ENCODE measurements at places on chromosomes 6 and 20.

DNA sequence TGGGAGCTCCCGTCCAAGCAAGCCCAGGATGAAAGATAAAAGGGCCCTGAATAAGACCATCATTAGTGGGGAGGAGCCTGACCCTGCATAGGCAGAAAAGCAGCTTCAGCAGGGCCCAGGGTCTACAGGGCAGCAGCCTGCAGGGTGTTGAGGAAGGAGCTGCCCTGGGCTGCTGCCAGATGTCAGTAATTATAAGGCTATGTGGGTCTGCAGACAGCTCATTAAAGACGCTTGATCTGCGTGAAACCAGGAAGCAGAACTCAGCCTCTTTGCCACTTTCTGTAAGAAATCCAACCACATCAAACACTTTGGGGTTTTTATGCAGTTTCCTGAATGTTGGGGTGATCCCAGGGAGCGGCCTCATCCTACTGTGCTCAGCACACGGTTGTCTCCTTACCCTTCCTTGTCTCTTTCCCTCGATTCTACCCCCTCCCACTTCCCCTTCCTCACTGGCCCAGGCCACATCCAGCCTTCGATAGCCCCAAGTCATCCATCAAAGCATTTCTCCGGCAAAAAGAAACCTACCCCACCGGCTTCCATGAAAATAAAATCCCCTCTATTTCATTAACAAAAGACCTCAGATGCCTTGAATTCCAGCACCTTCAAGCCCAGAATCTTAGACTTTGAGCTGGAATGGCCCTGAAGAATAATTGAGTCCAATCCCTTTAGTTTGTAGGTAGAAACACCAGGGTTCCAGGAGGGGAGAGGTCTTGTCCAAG lies 1.0 kb upstream of the TGM6 start:
- DNase-seq, result no peak

GRCh38 chr6:44608175-44608574 lies 220.7 kb downstream of the CDC5L start:
- no peak for DNase-seq

- DNase-seq, result no peak
Measured at GRCh38 chr20:43923322-43923721, 8.7 kb downstream of the TOX2 start.

GRCh38 chr6:130670142-130670541 lies 157.1 kb upstream of the SMLR1 start:
- no peak for DNase-seq

DNA sequence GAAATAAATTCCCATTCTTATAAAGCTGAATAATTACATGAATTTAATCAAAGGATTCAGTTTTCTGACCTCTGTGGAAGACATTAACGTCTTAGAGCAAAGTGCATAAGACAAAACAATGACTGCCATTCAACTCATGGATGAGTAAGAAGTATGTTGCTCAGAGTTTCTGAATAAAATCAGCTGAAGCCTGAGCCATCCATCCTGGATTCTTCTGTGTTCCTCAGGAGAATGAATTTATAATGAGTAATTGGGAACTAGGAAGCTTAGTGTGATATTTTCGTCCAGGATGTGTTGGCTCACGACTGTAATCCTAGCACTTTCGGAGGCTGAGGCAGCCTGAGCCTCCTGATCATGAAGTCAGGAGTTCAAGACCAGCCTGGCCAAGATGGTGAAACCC lies 62.8 kb downstream of the PERP start:
- peak; percentile 8 for DNase-seq

DNA sequence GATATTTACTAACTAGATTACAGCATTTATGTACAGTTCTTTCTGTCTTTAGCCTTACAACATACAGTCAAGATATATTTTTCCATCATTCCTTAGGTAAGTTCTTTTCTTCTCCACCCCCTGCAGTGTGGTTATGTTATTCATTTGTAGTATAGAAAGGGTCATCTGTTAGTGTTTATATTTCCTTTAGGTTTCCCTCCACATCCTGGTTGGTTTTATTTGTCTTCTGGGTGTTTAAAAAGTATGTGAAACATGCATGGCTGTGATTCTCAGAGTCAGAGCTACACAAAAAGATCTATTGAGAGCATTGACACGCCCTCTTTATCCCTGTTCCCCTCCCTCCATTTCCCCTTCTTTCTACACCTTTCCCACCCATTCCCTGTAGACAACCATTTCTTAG lies 20.1 kb downstream of the DHX35 start:
- no peak for DNase-seq

DNA sequence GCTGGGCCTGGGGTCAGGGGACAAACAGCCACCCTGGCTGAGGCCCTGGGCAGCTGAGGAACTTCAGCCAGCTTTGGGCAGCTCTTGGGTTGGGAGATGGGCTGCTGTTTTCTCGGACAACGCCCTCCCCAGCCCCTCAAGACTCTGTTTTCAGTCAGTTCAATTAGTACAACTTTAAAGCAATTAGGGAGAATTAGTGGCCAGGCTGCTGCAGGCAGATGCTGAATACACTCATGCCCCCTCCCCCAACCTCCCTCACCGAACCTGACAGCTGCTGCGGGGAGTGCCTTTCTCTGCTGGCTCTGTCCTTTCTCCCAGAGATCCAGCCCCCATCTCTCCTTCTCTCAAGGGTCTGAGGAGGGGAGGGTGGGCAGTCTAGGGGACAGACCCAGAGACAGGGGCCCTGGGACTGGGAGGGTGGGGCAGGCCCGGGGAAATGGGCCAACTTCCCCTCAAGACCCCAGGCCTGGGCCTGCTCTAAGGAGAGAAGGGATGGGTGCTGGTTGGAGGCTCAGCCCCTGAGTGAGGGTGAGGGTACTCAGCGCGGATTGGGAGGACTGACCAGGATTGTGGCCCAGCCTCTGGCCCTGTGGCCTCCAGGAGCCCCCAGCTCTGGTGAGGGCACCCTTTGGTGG lies 17.8 kb upstream of the MYT1 start:
- DNase-seq, result no peak

DNA sequence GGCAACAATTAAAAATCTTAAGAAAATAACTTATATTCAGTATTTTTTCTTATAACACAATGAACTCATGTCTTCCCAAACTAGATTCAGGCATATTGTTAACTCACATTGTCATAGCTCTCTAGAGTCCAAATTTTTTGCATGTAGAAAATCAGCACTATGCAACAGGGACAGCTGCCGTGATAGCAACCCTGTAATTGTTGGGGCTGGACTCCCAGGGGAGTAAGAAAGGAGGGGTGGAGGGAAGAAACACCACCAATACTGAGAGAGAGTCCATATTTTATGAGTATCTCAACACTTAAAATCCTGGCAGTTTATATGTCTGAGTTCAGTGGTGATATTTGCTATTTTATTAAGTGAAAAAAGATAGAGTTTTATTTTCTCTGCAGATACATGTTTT lies 89.6 kb upstream of the HS3ST5 start:
- DNase-seq, result no peak

GRCh38 chr6:73054958-73055357 lies 170.3 kb downstream of the KHDC1L start:
- no peak for DNase-seq

DNA sequence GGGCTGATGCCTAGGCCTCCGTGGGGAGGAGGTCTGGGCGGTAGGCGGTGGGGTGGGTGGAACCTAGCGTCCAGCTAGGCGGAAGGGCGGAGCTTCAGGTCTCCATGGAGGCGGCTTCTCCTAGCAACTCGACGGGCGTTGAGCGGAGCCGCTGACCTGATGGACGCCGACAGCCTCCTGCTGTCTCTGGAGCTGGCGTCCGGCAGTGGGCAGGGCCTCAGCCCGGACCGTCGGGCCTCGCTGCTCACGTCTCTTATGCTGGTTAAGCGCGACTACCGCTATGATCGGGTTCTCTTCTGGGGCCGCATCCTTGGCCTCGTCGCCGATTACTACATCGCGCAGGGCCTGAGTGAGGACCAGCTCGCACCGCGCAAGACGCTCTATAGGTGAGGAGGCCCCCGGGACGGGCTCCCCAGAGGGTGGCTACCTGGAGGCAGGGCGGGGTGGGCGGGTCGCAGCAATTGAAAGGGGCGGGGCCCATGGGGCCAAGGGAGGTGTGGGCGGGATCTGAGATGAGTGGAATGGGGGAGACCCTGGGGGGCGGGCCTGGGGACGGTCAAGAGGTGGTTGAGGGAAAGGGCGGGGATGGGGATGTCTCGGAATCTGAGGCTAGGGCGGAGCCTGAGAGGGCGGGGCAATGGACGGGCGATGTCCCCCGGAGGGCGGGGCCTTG lies at the start of gene RSPH9:
TSS of gene RSPH9 (plus strand) at position 97 of the 673 bp plus-strand sequence. CDS start at position 160, 63 bp downstream.
- DNase-seq, result no peak

GRCh38 chr6:43101497-43101896 lies 25.4 kb downstream of the PTK7 start:
- no peak for DNase-seq

- no peak for DNase-seq
Measured at GRCh38 chr20:60984666-60985065, 267.4 kb upstream of the CDH4 start.

DNA sequence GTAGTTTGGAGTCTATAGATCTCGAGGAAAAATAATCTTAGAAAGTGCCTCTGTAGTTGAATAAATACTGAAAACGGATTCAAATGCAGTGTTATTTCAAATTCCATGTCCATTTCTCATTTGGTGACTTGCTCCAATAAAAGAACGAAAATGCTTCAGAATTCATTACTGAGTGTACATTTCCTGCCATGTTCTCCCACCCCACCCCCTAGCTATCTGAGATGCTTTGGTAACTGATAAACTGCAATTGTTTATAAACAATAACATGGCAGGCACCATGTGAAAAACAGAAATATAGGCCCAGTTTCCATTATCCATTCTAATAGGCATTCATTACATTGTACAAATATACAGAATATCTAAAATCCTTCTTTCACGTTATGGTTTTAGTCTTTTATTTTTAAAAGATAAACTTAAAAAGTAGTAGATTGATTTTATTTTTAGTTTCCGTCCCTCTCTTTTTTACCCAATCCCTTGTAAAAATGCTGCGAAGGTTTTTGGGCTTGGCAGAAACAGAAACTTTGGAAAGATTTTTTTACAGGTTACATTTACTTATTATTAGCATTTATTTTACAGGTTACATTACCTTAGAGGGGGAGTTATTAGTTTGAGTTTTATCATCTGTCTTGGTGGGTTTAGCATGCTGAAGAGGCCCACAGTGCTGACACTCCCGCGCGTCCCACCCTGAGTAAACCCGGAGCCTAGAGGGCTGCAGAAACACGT lies 1.5 kb downstream of the FAM162B start:
- DNase-seq, result no peak
